ENCODE measurements at places on chromosomes 1 and 21.

DNA sequence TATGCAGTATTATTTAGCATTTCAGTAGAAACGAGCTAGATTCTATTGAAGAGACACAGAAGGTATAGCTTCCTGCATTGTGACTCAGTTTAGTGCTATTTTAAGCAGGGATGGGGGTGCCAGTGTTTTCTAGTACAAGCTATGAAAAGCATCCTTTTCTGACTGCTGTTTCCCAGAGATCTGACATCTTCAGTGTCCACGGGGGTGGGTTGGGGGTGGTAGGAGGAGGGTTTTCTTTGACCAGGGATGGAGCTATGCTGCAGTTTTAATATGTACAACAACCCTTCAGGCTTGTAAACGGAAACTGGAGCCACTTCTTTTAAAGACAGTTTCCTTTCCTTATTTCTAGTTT lies 2.7 kb upstream of the NEGR1 start:
- H3K4me3 ChIP-seq = peak overlapping the region; percentile 71
- H3K27ac ChIP-seq = peak overlapping the region; percentile 93
- no peak for DNase-seq
- H3K27me3 ChIP-seq = no peaks in the 10 kb centered on the region

GRCh38 chr1:175479521-175480342 lies 263.7 kb downstream of the TNR start:
- H3K4me1 ChIP-seq = no peaks in the 10 kb centered on the region
- H3K27ac ChIP-seq = no peak overlapping the region
- no peaks in the 10 kb centered on the region for H3K27me3 ChIP-seq
- H3K4me3 ChIP-seq = no peak overlapping the region

DNA sequence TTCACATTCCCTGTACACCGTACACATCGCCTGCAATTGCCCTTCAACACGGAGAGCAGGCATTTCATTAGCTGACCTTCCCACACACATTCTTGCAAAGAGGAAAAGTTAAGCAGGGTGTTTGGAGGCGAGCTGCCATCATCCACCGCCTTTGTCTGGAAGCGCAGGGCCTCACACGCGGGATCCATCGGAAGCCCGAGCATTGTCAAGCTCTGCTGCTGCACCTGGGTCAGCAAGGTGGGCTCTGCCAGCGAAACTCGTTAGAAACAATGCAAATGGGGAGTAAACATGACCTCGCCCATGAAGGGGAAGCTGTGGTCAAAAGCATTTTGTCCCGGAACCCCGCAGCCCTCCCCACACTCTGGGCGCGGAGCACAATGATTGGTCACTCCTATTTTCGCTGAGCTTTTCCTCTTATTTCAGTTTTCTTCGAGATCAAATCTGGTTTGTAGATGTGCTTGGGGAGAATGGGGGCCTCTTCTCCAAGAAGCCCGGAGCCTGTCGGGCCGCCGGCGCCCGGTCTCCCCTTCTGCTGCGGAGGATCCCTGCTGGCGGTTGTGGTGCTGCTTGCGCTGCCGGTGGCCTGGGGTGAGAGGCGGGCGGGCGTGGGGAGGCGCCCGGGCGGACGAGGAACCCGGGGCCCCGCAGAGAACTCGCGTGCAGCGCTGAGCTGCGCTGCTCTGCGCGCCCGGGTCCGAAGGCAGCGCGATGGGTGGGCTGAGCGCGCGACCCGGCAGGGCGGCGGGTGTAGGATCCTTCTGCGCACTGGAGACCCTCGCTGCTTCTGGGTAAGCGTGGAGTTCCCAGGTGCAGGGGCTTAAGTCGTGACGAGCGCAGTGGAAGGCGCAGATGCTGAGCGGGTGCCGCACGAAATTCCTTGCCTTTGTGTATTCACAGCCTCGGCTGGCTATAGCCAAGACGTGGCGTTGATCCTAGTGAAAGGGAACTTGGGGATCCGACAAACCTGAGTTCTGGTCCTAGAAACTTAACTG lies at the start of gene CR1:
CR1 (plus strand) TSS at position 357 of the 992 bp plus-strand sequence; CDS start at position 468, 111 bp downstream.
- peaks cover 12% of the 10 kb centered on the region for H3K4me1 ChIP-seq
- no peaks in the 10 kb centered on the region for H3K27me3 ChIP-seq
- no peak for DNase-seq
- H3K4me3 ChIP-seq = peak within 1 kb of the TSS; percentile 37

GRCh38 chr1:228472655-228473054 lies 14.5 kb upstream of the RNF187 start:
- no peak overlapping the region for H3K27ac ChIP-seq
- DNase-seq = no peak
- no peaks in the 10 kb centered on the region for H3K27me3 ChIP-seq
- H3K4me1 ChIP-seq = no peaks in the 10 kb centered on the region
- H3K4me3 ChIP-seq = no peak overlapping the region

- H3K4me3 ChIP-seq = peak overlapping the region; percentile 73
- no peaks in the 10 kb centered on the region for H3K27me3 ChIP-seq
- DNase-seq = no peak
- H3K4me1 ChIP-seq = peaks cover 36% of the 10 kb centered on the region
- peak overlapping the region; percentile 95 for H3K27ac ChIP-seq
- no peaks in the 10 kb centered on the region for H3K36me3 ChIP-seq
These were observed 30.6 kb upstream of the JUN start for GRCh38 chr1:58814251-58815068.

DNA sequence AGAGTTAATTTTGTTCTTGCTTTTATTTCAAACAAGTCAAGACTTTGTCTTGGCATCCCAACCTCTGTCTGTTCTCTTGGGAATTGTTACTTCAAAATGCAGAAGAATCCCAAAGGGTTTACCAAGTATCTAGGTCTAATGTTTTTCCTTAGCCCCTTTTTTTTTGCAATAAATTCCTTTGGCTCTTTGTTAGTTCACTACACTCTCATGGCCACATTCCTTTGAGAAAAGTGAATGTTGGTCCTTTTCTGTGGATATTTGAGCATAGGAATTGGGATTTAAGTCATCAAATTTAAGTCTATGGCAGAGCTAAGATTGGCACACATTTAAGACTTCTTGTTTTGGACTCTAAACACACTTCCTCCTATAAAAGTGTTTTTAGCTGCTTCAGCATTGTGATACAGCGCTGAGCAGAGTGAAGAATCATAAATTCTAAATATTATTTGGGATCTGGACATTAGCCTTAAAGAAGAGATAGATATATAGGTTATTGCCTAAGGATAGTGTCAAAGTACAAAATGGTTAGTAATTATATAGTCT lies 1.9 kb downstream of the BTF3L4 start:
- H3K27ac ChIP-seq = peak overlapping the region; percentile 2
- H3K27me3 ChIP-seq = no peaks in the 10 kb centered on the region
- DNase-seq = no peak
- H3K36me3 ChIP-seq = peaks cover 25% of the 10 kb centered on the region
- no peak overlapping the region for H3K4me3 ChIP-seq

DNA sequence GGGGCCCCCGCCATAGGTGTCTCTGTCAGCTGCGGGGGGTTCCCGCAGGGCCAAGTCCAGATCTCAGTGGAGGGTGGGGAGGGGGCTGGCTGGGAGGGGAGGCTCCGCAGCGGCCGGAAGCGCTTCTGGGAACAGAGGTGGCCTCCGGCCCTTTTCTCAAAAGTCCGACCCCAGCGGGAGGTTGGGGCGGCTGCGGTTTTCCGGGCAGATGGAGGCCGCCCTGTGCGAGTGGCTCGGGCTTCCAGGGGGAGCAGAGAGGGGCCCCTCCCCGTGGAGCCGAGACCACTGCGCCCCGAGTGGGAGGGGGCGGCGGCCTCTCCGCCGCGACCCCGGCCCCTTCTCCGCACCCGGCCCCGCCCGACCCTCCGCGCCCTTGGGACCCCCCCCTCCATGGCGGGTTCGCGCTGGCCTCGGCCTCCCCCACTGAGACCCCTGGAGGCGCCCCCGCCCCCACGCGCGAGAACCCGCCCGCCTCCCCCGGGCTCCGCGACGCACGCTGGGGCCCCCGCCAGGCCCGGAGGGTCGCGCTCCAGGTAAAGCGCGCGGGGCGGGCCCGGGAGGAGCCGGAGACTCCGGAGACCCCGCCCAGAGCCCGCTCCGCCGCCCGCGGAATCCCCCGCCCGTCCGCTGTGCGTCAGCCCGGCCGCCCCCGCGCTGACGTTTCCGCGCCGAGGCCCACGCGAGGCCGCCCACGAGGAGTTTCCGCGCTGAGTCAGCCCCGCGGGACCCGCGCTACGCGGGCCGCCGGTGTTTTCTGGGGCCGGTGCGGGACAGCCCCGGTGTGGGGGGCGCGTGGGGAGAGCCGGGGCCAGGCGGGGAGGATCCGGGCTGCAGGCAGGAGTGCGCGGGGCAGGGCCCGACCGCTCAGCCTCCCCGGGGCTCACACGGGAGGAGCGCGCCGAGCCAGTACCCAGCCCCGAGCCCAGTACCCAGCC lies 5.2 kb downstream of the TNFRSF18 start:
- DNase-seq = no peak
- no peak overlapping the region for H3K27ac ChIP-seq
- H3K4me1 ChIP-seq = peaks cover 4% of the 10 kb centered on the region
- H3K27me3 ChIP-seq = no peaks in the 10 kb centered on the region
- peak overlapping the region; percentile 55 for H3K4me3 ChIP-seq

DNA sequence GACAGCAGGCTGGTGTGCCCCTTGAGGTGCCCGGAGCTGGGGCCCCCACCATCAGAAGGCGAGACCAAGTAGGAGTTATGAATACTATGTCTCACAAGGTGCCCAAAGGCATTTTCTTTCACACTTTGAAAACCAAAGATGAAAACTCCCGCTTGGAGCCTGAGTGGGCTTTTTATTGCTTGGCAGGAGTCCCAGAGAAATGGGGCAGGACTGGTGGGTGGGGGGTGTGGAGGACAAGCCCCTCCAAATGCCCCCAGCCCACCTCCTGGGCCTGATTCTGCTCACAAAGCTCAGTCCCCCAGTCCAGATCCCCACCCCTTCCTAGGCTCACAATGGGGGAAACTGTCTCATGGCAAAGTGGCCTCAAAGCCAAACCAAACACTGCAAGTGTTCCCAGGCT lies 227.9 kb downstream of the TRABD2B start:
- peaks cover 11% of the 10 kb centered on the region for H3K4me1 ChIP-seq
- peak overlapping the region; percentile 7 for H3K27ac ChIP-seq
- H3K36me3 ChIP-seq = no peaks in the 10 kb centered on the region
- H3K27me3 ChIP-seq = no peaks in the 10 kb centered on the region

DNA sequence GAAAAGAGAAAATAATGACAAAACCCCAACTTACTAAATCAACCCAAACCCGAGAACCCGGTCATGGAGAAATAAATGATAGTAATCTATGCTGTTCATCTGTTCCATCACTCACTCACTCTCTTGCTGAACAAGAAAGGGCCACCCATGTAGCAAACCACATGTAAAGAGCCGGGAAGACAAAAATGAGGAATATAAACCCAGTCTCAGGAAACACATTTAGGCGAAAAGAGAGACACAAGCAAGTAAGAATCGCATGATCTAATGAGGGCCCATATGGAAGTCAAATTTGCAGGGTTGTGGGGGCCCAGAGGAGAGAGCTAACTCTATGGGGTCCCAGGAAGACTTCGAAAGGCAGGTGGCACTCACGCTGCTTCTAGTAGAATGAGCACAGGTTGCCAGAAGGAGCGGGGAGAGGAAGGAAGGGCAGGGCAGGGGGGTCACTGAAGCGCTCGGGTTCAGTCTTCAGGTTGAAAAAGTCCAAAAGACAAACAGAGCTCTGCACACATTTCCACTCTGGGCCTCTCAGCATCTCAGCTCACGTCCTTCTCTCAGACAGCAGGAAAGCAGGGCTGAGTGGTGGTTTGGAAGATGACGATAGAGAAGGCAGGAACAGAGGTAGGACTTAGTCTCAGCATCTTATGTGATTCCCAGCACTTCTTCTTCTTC lies 142.9 kb upstream of the KRTAP19-8 start:
- no peaks in the 10 kb centered on the region for H3K4me1 ChIP-seq
- H3K36me3 ChIP-seq = no peaks in the 10 kb centered on the region
- H3K27ac ChIP-seq = no peak overlapping the region
- no peak overlapping the region for H3K4me3 ChIP-seq

- H3K27me3 ChIP-seq = no peaks in the 10 kb centered on the region
- no peak overlapping the region for H3K27ac ChIP-seq
- no peak overlapping the region for H3K4me3 ChIP-seq
- H3K4me1 ChIP-seq = peaks cover 3% of the 10 kb centered on the region
- no peak for DNase-seq
- H3K36me3 ChIP-seq = no peaks in the 10 kb centered on the region
These were observed 129.0 kb downstream of the LYPLAL1 start for GRCh38 chr1:219302697-219303096.

DNA sequence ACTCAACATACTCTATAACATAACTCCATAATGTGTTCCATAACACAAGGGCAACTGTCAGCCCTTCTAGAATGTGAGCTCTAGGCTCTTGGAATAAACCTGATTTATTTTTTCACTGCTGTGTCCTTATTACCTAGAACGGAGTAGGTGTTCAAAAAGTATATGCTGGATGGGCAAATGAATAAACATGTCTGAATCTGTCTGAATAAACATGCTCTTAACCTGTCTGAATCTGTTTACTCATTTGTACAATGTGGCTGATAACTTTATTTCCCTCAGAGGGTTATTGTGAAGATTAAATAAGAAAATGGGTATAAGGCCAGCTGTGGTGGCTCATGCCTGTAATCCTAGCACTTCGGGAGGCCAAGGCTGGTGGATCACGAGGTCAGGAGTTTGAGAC lies 42.3 kb downstream of the AZIN2 start:
- no peak overlapping the region for H3K4me3 ChIP-seq
- H3K36me3 ChIP-seq = no peaks in the 10 kb centered on the region
- H3K27ac ChIP-seq = no peak overlapping the region

DNA sequence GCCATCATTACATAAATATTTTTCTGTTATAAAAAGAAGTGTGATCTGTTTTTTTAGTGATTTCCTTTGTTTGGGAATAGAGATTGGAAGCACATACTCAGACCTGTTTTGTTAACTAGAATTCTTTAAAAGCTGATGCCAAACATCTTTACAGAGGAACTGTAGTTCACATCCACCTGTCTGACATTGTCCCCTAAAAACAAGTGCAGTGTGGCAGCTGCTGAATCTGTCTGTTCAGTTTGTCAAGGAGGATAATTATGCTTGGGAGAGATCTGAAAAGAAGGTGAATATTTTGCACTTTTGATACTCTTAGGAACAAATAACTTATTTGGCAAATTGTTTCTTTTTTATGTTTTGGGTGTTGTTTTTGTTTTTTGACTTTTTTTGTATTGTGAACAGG lies 13.6 kb downstream of the AGMAT start:
- no peak overlapping the region for H3K4me3 ChIP-seq
- DNase-seq = no peak
- peaks cover 23% of the 10 kb centered on the region for H3K36me3 ChIP-seq
- no peak overlapping the region for H3K27ac ChIP-seq

DNA sequence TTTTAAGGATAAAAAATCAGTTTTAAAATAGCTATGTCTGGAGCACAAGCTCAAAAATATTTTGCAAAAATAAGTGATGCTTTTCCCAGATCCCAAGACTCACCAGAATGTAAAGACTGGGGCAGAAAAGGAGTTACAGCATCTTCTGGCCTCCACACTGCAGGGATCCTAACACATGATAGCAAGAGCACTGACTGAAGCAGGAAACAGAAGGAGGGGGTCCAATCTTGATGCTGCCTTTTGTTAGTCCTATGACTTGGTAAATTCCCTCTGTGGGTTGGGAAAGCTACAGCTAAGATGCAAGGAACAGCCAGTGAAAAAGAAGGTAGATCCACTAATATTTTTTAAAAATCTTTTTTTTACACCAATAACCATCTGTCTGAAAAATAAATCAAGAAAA lies 54.2 kb upstream of the TNR start:
- H3K27me3 ChIP-seq = no peaks in the 10 kb centered on the region
- H3K4me3 ChIP-seq = no peak overlapping the region
- peaks cover 3% of the 10 kb centered on the region for H3K4me1 ChIP-seq
- H3K27ac ChIP-seq = no peak overlapping the region
- no peaks in the 10 kb centered on the region for H3K36me3 ChIP-seq
- no peak for DNase-seq

Measured in esophagus muscularis mucosa (tissue), 4 donors.